Vagina (tissue), 2 donors: ENCODE measurements at places on chromosomes 13 and 19.

- DNase-seq: no peak
These were observed 128.4 kb upstream of the SPACA7 start for GRCh38 chr13:112247471-112248405.

GRCh38 chr13:29550430-29550988, 45.0 kb downstream of the SLC7A1 start:
- no peak for DNase-seq

GRCh38 chr19:13015361-13016223, 20.3 kb downstream of the NFIX start:
- no peak for DNase-seq

DNA sequence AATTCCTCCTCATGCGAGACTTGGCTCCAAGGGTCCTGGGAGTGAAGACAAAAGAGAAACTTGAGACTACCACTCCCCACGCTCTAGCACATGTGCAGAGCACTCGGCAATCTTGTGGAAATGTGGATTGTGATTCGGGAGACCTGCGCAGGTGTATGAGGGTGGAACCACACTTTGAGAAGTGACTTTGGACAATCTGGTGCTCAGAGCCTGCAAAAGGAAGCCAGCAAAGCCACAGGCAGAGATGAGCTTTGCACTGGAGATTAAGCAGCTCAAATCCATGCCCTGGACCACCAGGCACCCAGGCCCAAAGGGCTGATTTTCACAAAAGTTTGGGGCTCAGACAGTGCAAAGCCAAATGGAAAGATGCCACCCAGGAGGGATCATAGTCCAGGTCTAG, 162.5 kb upstream of the TSHZ3 start:
- DNase-seq: peak; percentile 70

- no peak for DNase-seq
These were observed 24.8 kb upstream of the ZNF527 start for GRCh38 chr19:37346091-37346490.

DNA sequence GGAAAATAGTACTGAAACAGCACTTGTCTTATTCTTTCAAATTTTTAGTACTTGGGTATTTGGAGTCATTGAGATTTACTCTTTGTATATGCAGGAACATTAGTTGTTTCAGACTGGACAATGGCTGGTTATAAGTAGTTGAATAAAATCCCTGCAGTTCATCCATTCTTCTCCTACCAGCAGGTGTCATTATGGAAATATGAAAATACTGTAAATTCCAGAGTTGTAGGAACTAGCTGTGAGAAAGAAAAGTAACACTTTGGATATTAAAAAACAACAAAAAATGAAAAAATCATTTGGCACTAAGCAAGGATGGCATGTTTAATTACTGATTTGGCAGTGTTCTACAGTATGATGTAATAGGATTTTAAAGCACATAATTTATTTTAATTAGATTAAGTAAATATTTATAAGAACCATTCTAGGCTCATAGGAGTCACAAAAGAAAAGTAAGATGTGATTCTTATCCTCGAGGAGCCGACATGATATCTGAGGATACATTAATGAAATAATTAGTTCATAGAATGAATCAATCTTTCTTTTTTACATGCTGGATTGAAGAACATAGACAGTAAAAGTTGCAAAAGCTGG, 155.3 kb downstream of the KCNRG start:
- DNase-seq: no peak

GRCh38 chr13:24097667-24098066, 62.9 kb upstream of the SPATA13 start:
- no peak for DNase-seq

DNA sequence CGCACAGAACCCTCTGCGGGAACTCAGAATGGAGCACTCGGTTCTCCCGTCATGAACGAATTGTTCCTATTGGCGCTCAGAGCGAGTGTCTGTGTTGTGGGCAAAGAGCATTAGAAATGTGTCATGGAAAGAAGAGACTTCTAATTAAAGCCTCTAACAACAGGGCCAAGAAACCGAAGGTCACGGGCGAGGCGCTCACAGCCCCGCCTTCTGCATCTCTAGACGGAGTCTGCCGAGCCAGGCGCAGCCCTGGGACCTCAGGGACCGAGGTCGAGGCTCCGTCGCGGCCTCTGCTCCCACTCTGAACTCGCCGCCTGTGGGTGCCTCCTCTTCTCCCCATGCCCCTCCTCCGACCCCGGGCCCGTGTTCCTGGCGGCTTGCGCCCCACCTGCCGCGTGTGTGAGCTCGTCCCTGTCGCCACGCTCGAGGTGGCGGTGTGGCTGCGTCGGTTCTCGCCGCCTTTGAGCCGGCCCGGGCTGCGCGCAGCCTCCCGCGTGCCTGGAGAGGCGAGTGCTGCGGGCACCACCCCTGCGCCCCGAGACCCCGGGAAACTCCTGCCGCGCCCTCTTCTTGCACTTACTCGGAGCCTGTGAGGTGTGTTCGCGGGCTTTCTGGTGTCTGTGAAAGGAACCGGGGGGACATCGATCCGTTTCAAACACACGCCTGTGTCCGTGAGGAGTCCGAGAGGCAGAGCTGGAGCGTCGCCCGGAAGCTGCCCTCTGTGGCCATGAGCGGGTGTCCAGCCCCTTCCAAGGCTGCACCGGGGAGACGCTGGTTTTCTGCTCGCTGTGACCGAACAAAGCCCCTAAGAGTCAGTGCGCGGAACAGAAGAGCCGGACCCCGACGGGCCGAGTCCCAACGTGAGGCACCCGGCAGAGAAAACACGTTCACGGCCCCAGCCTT, 45.4 kb upstream of the SPACA7 start:
- no peak for DNase-seq

- DNase-seq: no peak
These were observed 881.9 kb downstream of the SLITRK6 start for GRCh38 chr13:84917252-84917878.

- DNase-seq: no peak
These were observed 13.9 kb downstream of the DZIP1 start for GRCh38 chr13:95630593-95630992.

GRCh38 chr13:110233181-110233950, 73.6 kb downstream of the COL4A1 start:
- DNase-seq: peak; percentile 92

DNA sequence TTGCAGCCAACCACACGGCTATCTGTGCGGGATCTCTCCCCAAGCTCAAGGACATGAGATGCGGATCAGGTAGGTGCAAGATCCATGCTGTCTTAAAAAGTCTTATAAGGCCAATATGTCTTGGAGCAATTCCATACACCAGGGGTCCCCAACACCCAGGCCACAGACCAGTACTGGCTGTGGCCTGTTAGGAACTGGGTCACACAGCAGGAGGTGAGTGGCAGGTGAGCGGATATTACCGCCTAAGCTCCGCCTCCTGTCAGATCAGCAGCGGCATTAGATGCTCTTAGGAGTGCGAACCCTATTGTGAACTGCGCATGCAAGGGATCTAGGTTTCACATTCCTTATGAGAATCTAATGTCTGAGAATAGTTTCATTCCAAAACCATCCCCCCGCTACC, 68.8 kb upstream of the ZNF599 start:
- DNase-seq: no peak

GRCh38 chr13:24288870-24289269, 20.5 kb upstream of the C1QTNF9 start:
- no peak for DNase-seq

DNA sequence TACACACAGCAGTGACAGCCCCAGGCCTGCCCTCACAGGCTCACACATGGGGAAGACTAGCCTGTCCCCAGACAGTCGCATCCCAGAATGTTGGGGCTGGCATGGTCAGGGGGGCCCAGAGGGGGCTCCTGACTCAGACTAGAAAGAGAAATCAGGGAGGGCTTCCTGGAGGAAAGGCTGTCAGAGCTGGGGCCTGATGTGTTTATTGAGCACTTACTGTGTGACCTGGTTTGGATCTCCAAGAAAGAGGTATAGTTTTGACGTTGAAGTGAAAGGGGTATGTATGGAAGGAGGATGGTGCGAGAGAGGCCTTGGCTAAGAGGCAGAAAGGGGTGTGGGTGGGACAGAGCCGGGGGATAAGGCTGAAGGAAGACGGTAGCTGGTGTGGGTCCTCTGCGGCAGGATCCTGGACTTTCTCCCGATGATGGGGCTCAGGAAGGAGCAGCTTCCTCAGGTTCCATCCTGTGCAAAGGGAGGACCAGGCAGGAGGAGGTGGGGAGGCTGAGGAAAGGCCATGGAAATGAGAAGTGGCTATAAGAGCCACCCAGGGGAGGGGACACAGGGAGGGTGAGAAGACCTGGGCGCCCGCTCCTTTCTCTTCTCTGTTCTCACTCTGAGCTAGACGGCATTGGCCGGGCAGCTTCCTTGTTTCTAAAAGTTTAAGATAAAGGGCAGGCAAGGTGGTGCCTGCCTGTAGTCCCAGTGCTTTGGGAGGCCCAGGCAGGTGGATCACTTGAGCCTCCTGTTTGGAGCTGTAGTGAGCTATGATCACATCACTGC, 16.1 kb upstream of the BCL3 start:
- DNase-seq: no peak

DNA sequence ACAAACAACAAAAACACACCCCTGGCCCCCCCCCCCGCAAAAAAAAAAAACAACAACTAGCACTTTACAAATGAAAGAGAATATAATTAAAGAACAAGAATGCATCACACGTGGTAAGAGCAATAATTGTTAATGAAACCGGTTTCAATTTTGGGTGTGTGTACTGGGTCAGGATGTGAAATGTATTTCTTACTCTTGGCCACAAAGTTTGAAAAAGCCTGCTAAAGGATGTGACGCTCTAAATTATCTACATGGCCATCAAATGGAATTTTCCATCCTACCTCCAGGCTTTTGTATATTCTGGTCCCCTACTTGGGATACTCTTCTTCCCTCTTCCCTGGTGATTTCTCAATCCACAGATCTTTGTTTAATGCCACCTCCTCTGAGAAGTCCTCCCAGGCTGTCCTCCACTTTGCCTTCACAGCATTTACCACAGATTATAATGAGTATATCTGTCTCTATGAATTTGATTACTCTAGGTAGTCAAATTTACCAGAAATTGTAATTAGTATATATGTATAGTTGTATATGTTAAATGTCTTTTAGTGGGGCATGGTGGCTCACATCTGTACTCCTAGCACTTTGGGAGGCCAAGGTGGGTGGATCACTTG, 2.1 kb downstream of the SARS2 start:
- DNase-seq: no peak

GRCh38 chr13:76481738-76482137, 404.5 kb downstream of the KCTD12 start:
- DNase-seq: no peak

GRCh38 chr19:48925240-48925843, 8.2 kb upstream of the DHDH start:
- DNase-seq: no peak

DNA sequence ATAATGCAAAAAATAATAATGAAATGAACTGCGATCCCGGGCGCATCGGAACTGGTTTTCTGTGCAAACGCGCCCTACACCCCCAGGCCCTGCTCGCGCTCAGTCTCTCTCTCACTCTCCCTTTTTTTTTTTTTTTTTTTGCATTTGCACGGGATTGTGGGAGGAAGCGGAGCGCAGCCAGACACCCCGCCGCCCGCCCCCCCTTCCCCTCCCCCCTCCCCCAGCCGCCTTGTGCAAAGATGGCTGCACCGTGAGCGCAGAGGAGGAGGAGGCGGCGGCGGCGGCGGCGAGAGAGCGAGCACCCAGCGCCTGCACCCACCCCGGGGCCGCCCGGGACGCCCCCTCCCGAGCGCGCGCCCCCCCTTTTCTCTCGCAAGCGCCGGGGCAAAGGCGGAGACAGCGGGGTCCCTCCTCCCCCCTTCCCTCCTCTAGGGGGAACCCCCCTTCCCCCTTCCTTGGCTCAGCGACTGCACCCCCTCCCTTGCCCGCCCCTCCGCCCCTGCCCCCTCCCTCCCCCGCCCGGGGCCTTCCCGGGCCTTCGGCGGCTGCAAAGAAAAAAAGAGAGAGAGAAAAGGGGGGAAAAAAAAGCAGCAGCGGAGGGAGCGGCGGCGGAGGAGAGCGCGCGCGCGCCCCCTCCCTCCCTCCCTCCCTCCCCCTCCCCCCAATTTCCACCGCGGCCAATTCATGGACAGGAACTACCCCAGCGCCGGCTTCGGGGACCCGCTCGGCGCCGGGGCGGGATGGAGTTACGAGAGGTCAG, at the start of gene PRR12:
Gene PRR12, plus strand, starts transcription at position 212 of the 760 bp plus-strand sequence. Its CDS starts 473 bp downstream, at position 685.
- no peak for DNase-seq

- no peak for DNase-seq
These were observed 415.9 kb downstream of the NDFIP2 start for GRCh38 chr13:79896851-79897250.

GRCh38 chr13:68584776-68585175, 1354.6 kb upstream of the PCDH9 start:
- no peak for DNase-seq

- DNase-seq: no peak
These were observed at the start of gene PRX for GRCh38 chr19:40413291-40413845. Gene PRX, minus strand, starts transcription at chr19:40413378. Its CDS starts 5,446 bp downstream, at chr19:40407932.

DNA sequence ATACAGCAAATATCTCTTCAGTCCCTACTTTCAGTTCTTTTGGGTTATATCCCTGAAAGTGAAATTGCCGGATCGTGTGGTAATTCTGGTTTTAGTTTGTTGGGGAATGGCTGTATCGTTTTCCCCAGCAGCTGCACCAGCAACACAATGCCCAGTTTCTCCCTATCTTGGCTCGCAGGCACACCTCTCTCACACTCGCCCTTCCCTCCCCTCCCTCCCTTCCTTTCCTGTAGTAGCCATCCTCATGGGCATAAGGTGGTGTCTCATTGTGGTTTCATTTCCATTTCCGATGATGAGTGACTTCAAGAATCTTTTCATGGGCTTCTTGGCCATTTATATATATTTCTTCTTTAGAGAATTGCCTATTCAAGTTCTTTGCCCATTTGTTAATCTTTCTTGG, 8.6 kb upstream of the GPR18 start:
- no peak for DNase-seq

GRCh38 chr19:14160017-14160703, 23.8 kb upstream of the ASF1B start:
- DNase-seq: no peak

- DNase-seq: no peak
These were observed 127.2 kb upstream of the GJB6 start for GRCh38 chr13:20359335-20359734.

DNA sequence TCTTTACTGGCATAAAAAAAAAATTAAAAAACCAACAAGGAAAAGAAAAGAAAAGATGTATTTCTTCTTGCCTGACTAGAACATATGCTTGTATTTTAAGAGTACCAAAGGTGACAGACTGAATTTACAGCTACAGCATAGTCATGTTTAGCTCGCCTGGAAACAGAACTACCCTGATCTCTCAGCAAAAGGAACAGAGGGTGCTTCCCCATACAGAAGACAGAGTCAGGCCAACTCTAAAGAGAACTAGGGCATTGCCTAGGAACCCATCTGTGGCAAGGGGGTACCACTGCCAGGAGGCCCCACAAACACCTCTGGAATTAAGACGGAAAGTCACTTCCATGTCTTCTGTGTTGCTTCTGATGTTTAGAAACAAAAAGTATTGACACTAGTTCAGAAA, 252.1 kb upstream of the STARD13 start:
- no peak for DNase-seq
